ENCODE measurements at places on chromosomes 3 and 15.
A peak's percentile ranks its signal among the peaks of the same experiment; 100 is the strongest.

GRCh38 chr15:63461230-63461985 is 43.0 kb upstream of the USP3 start:
- no peak for DNase-seq

DNA sequence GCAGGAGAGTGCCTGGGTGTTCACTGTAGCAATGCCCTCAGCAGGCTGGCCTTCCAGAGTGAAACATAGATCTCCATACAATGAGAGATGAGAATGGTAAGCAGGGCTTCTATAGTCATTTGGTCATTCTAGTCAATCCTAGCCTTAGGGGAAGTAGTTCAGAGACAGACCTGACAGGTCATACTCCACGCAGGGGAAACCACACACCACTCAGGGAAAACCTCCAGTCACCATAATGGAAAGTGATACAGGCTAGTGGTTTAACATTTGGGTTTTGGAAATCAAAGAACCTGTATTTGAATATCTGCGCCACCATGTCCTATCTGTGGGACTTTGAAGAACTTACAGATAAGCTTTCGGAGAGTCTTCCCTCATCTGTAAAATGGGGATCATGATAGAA is 425.7 kb upstream of the PPP2R3A start:
- no peak for DNase-seq

GRCh38 chr3:17553080-17553479 is 189.4 kb downstream of the TBC1D5 start:
- DNase-seq, result peak; percentile 14

GRCh38 chr3:140086642-140087041 is 151.7 kb downstream of the CLSTN2 start:
- no peak for DNase-seq

DNA sequence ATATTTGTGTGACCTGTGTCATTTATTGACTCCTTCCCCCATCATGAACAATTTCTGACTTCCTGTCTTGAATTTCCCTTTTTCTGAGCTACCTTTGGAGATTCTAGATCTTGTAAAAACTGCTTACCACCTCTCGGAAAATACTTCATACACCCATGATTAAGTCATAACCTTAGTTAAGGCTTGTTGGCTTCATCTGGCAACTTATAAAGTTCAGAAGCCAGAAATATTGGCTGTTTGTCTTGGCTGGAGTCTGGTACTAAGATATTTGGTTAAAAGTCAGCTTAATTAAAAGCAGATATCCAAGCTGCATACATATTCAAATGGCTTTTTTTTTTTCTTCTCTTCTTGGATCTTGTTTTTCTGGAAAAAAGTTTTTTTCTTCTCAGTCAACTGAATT is 37.3 kb upstream of the B3GALNT1 start:
- DNase-seq, result no peak

DNA sequence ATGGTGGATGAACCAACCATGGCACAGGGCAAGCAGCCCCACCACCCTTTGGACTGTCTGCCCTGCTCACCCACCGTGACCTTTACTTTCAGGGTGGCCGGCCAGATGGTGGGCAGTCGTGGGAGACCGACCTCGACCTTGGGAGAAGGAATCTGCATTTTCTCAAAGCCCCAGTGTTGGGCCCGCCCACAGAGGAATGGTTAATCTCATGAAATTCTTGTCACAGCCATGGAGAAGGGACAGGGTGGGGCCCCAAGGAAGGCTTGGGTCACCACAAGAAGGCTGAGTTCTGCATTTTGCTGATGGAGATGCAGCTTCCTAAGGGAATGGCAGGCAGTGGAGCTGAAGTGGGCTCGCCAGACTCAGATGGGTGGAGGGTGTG is 2.9 kb downstream of the PLXND1 start:
- no peak for DNase-seq

- DNase-seq, result no peak
These were observed 17.0 kb upstream of the ITGB5 start for GRCh38 chr3:124903896-124904834.

GRCh38 chr3:149551500-149551899 is 77.0 kb downstream of the TM4SF4 start:
- DNase-seq, result no peak

- no peak for DNase-seq
These were observed 18.4 kb downstream of the ZNF860 start for GRCh38 chr3:31999907-32000439.

GRCh38 chr3:11522398-11522715 is 121.4 kb downstream of the VGLL4 start:
- no peak for DNase-seq

- peak; percentile 22 for DNase-seq
These were observed 349.7 kb downstream of the TUSC7 start for GRCh38 chr3:117059067-117059955.

- no peak for DNase-seq
These were observed 22.7 kb downstream of the DHX30 start for GRCh38 chr3:47825590-47825989.

- DNase-seq, result no peak
These were observed 27.4 kb downstream of the GLDN start for GRCh38 chr15:51368751-51369450.

DNA sequence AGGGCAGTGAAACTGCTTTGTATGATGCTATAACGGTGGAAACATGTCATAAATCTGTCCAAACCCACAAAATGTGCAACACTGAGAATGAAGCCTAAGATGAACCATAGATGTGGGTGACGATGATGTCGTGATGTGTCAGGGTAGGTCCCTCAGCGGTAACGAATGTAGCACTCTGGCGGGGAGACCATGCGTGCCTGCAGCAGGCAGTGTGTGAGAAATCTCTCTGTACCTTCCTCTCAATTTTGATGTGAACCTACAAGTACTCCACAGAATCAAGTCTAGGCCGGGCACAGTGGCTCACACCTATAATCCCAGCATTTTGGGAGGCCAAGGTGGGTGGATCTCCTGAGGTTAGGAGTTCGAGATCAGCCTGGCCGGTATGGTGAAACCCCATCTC is 268.2 kb upstream of the LYSMD4 start:
- no peak for DNase-seq

- DNase-seq, result no peak
These were observed 279.0 kb upstream of the WNT5A start for GRCh38 chr3:55765906-55766701.

DNA sequence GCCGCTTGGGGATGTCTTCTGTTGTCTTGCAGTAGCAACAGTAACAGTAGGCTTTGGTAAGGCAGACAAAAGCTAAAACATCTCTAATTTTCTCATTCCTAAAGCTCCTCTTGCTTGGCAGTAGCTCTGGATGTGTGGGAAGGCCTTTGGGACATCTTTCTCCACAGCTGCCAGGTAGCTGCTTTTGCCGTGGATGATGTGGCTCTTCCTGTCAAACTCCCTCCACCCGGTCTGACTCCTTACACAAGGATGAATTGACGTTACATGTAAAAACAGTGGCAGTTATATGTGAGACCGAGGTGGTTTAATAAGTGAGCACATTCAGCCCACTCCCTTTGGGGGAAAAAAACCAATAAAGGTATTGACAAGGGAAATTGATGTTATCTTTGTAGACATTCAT is 309.1 kb downstream of the TUSC7 start:
- DNase-seq, result no peak

DNA sequence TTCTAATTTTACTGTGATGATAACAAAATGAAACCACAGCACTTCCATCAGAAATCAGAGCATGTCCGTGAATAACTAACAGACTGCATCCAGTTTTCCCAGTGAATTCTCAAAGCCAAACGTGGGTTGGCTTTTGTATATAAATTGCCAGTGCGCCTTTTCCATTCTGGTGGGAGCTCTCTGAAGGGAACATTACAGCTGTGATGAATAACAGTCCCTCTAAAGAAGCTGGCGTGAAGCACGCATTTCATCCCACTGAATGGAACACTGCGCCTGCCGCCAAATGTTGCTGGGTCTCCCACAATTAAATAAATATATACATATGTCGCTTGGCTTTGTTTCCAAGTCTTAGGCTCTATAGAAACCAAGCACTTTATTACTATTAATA is 113.0 kb upstream of the PFN2 start:
- DNase-seq, result no peak
